Activated CD8-positive, alpha-beta memory T cell treated with anti-CD3 and anti-CD28 coated beads for 1 hour (primary cell): ENCODE measurements at places on chromosomes 4 and X.

GRCh38 chr4:126338548-126338947 is 1023.8 kb downstream of the FAT4 start:
- DNase-seq, result no peak

DNA sequence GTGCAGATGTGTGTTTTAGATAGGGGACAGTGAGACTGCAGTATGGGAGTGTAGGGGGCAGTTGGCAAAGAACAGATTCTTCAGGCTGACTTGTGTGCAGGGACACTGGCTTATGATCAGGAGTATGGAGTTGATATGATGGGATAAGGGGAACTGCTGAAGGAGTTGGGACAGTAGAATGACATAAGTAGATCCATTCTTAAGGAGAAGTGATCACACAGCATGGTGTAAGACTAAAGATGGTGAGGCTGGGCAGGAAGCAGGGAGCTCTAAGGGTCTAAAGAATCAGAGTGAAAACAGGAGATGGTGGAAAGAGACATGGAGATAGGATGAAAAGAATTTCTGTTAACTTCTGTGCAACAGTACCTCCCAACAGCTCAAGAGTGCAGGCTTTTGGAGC is 70.7 kb downstream of the REELD1 start:
- DNase-seq, result no peak

DNA sequence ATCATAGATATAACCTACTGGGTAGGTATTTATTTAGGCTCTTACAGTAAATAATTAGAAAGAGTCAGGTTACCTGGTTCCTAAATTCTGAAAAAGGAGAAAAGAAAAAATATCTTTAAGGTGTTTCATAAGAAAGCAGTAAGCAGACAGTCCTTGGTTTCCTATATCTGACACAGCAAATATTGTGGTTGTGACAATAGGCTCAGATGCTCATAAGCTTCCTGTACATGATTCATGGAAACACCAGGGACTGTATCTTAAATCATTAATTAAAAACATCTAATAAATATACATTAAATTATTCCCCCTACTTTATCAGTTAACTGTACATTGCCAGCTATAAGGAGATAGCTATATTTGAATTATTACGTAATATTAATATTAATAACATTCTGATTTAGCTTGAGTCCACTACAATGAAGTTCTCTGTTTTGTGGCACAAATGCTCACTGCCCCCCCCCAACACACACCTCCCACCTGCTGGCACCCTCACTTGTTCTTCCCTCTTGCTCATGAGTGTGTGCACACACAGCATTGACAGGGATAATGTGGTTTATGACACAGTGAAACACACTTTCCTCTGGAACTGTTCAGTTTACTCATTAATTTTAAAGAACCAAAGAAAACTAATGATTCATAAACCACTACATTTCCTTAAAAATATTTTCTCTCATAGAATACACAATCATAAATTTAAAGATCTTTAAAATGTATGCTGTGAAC is 187.4 kb downstream of the NR3C2 start:
- no peak for DNase-seq

DNA sequence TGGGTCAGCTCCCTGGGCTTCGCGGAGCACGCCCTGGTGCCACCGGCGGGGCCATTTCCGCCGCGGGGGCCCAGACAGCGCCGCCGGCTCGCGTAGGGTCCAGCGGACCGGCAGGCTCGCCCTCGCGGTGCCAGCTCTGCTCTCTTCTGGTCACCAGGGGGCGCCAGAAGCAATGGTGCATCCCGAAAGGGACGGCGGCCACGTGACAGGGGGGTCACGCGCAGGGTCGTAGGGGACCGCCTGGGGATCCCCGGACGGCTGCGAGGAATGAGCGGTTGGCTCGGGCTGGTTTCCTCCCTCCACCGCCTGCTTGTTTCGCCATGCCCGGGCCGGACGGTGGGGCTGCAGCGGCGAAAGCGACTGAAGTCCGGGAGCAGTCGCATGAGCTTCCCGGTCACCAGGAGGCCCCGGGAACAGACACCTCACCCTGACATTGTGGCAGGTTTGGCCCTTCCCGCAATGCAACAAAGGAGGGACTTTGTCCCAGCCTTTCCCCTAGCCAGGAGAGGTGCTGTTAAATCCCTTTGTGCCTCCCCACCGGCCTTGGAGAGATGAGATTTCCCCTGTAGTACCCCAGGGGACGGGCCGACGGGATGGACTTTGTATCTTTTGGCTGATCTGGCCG is 15.8 kb downstream of the ZCCHC12 start:
- DNase-seq, result no peak

DNA sequence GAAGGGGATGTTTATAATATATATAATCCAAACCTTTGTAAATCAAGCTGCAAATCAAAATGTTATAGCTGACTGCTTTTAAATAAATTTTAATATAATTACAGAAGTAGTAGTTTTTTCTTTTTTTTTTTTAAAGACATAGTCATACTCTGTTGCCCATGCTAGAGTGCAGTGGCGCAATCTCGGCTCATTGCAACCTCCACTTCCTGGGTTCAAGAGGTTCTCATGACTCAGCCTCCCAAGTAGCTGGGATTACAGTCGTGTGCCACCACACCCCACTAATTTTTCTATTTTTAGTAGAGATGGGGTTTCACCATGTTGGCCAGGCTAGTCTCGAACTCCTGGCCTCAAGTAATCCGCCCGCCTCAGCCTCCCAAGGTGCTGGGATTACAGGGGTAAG is 178.7 kb downstream of the FBXW7 start:
- no peak for DNase-seq

DNA sequence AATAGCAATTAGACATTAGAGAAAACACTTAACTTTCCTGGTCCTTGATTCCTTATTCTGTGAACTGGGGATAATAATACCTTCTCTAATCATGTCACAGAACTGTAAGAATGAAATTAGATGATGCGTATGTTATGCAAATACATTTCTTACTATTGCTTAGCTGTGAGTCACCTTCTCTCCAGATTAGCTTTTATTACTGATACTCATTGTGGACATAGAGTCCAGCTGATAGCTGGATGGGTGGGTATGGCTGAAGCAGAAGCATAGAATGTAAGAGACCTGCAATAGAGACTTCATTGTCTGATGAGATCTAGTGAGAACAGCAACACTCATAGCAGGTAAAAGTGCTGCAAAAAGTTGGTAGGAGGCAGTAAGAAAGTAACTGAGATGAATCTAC is 437.2 kb upstream of the ZFP42 start:
- DNase-seq, result no peak
